ENCODE measurements at places on chromosomes 1 and 21.

- no peak for DNase-seq
Observed at GRCh38 chr1:41637367-41637766, 152.9 kb upstream of the EDN2 start.

GRCh38 chr1:47418681-47419325 lies 2.7 kb downstream of the FOXE3 start:
- no peak for DNase-seq

GRCh38 chr1:201666645-201667044 lies 127.7 kb downstream of the NAV1 start:
- DNase-seq, result no peak

DNA sequence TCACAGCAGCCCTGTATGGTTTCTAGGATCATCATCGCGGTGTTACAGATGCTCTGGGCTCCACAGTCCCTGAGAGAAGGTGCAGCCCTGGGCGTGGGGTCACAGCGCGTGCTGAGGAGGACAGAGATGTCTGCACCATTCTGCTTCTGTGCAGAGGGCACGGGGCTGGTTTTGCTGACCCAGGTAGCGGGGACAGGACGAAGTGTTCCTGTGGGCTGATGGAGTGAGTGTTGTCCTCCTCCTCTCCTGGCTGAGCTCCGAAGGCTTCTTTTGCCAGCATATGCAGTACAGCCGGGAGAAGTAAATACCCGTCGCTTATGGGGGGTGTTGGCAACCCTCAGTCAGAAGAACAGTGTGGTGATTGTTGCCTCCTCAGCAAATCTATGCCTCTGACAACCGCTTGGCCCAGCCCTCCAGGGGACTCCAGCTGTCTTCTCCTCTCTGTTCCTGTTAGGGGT lies 101.5 kb downstream of the DDX20 start:
- DNase-seq, result no peak

GRCh38 chr1:230611878-230612235 lies 30.4 kb upstream of the COG2 start:
- no peak for DNase-seq

DNA sequence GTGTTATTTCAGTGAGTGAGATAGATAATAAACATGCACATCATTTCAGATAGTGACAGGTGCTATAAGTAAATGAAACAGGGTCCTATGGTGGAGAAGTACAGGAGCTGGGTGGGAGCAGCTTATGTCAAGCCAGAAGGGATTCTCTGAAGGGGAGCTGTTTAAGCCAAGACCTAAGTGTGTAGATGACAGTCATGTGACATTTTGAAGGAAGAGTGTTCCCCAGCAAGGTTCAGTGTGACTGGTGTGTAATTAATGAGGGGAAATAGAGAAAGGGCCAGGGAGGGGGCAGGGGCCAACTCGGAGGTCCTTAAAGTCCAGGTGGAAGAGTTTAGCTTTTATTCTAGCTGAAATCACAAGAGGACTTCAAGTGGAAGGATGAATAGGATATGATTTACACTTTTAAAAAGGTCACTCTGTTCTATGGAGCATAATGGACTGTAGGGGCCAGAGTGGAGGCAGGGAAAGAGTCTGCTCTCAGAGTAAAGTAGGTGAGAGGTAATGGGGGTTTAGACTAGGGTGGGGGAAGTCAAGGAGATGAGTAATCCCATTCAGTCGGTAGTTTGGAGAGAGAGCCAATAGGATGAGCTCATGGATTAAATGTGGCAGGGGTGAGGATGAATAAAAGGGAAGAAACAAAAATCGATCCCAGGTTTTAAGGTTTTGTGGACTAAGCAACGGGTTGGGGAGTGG lies 243.1 kb downstream of the CACNA1E start:
- DNase-seq, result no peak

GRCh38 chr21:44749116-44749758 lies 37.9 kb upstream of the TSPEAR start:
- DNase-seq, result no peak

GRCh38 chr1:7476861-7477547 lies 294.1 kb upstream of the VAMP3 start:
- DNase-seq, result no peak

- no peak for DNase-seq
Observed at GRCh38 chr1:222310836-222311235, 237.1 kb downstream of the HHIPL2 start.

- DNase-seq, result no peak
Observed at GRCh38 chr1:229478852-229479251, 29.3 kb downstream of the NUP133 start.

- DNase-seq, result no peak
Observed at GRCh38 chr1:245124241-245124640, 30.5 kb upstream of the KIF26B start.

DNA sequence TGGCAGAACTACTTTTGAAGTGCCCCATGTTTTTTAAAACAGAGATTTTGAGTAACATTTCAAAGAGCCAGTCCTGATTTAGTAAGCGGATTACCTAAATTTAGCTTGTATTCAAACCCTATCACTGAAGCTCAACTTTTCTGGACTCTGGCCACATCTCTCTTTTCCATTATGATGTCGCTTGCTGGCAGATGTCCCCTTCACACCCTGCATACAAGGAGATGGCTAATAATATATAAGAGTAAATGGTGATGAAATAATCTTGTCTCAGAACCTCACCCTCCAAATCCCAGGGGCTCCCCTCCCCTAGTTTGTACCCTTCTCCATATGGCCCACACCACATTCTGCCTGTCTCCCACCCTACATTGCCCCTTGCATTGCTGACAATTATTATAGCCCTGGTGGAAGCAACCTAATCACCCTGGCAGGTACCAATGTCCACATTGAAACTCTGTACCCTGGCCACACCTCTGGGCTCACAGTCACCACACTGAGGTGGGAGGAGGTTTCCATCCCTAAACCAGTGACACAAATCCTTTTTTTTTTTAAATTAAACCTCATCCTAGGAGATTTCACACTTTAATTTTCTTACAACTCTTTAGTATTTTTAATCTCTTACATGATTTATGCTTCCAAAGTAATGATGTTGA lies 106.0 kb upstream of the SYT6 start:
- no peak for DNase-seq

GRCh38 chr21:42892582-42892930 lies 553 bp upstream of the NDUFV3 start:
- no peak for DNase-seq

DNA sequence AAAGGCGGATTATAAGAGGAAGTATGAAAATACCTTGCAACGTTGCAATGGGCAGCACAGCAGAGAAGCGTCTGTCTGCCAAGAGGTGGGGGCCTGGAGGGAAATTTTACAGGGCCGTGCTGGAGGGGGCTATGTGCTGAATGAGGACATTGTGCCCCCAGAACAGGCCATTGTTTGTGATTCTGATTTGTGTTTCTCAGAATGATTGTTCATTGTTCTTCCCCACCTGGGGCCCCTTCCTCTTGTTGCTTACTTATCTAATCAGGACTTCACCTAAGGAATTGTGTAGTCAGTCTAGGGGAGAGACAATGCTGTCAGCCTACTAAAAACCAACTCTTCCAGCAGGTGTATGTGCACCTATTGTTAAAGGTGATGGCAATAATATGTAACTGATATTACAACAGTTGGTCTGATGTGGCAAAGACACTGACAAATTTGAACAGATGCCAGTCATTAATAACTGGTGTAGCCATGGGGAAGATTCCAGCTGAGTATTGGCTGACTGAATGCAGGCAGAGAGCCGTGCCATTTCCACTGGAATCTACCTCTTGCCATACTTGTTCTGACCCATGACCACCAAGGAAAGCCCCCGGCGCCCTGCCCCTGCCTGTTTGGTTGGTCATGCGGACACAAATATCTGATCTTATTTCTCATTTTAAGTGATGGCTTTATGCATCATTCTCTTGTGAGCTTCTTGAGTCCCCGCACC lies 45.2 kb upstream of the PSEN2 start:
- no peak for DNase-seq

DNA sequence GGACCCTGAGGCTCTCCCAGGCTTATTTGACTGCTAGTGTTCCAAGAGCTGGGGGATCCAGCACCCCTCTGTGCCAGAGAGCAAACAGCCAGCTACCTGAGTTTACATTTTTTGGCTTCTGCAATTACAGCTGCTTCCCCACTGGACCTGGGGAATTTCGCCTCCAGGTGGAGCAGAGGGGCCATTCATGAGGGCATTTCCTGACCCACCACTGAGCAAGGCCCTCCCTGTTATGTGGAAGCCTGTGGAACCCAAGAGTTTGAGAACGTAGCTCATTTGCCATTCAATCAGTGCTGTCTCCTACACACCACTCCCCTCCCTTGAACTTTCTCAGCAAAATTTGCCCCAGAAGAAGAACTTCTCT lies 42.7 kb upstream of the TMEM51 start:
- DNase-seq, result no peak

DNA sequence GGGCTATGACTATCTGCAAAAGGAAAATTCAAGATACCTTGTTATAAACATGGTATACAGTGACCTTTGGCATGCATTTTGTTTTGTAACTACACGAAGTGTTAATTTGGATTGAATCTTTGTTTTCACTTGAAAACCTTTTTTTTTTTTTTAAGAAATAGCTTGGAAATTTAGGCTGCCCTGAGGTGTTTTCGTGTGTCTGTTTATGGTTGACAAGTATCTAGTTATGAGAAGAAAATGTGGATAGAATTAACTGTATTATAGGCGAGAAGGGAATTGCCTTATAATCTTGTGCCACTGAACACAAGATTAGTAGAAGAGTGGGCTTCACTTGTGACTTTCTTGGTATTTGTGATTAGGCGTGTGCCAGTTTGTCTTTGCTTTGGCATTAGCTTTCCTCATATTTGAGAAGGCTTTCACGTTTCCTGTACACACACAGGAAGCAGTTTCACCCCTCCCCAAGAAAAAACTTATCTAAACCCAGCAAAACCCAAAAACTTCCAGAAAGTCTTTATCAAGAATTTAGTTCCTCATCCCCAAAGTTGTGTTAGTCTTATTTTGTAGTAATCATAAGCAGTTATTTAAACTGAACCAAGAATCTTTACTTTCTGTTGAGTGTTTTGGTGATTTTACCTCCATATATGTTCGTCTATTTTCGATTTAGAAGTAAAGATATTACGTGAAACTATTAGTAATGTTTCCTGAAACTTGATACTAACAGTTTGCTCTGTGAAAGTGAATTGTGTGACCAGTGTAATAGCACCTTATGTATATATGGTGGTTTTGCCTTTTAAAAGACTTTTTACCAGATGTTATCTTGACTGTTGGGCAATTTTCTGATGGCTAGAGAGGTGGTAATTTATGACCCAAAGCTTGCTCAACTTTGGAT lies 3.8 kb downstream of the DYRK1A start:
- DNase-seq, result no peak

- no peak for DNase-seq
Observed at GRCh38 chr1:220817907-220818306, 31.2 kb downstream of the MTARC1 start.

DNA sequence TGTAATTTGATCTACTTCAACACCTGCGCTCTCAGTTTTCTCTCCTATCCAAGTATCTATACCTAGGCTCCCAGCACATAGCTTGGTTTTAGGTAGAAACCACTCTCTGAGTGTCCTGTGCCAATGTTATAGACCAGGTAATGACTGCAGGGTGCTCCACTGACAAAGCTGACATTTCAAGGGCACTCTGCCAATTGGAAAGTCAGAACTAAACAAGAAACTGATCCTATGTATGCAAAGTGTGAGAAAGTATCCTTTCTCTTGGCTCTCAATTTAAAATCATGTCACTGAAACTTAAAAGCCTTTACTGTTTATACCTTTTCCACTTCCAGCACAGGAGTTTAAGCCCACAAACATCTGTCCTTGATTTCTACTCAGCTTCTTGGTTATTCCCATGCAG lies 45.0 kb upstream of the AIM2 start:
- DNase-seq, result no peak

DNA sequence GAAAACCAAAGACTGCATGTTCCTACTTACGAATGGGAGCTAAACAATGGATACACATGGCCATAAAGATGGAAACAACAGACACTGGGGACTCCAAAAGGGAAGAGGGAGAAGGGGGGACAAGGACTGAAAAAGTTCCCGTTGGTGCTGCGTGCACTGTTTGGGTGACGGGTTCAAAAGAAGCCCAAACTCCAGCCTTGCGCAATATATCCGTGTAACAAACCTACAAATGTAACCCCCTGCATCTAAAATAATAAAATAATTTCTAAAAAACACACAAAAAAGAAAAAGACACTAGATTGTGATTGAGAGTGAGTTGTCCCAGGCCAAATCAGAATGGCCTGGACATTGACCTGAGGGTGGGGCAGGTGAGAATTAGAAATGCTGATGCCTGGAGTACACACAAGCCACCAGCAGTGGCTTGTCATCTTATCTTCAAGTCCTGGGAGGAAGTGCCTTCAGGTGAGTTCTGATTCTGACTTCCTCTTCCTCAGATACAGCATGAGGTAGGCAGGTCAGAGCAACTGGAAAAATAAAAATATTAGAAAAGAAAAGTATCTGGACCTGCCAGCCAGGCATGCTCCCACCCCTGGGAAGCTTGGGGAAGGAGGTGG lies 54.7 kb downstream of the SPATA46 start:
- no peak for DNase-seq

DNA sequence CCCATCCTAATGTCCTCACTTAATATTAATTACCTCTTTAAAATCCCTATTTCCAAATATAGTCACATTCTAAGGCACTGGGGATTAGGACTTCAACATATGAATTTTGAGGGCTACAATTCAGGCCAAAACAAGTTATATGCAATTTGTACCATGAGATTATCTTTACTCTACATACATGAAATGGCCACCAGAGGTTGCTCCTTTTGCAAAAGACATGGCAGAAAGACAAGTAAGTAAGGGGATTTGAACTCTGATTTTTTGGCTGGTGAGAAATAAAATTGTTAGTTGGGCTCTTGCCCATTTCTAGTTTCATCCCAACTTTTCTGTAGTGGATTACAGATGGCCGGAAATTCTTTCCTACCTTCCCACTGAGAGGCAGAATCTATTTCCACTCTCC lies 4.8 kb upstream of the ALG6 start:
- DNase-seq, result no peak

DNA sequence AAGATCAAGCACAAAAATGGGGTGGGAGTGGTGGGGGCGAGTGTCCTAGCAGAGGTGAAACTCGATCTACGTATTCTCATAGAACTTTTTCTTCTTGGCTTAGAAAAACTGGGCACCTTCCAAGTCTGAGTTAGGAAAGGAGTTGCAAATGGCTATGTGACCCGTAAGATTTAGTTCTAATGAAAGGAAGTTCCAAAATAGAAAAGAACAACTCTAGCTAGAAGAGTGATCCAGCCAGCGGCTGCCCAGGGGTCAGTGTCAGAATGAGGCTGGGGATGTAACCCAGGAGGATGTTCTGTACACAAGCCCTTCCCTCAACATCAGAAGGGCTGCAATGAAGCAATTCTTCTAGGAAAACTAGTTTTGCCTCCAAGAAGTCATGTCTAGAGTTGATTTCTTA lies 5.2 kb downstream of the MTARC1 start:
- no peak for DNase-seq

DNA sequence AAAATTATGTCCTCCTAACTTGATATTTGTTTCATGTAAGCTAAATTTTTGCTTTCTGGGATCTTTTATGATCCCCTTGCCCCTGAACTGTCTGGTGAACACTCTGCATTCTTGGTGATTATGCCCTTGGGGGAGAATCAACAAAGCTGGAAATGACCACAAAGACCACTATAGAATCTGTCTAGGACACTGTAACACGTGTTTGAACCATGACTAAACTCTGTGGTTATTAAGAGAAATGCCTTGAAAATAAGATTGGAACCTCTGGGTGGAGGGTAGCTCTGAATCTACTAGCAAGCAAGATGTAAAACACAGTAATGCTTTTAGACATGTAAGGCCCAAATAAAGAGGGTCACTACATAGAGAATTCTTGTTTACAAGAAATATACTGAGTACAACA lies 237.5 kb downstream of the HMCN1 start:
- DNase-seq, result no peak
